ENCODE measurements at places on chromosomes 2 and 18.

DNA sequence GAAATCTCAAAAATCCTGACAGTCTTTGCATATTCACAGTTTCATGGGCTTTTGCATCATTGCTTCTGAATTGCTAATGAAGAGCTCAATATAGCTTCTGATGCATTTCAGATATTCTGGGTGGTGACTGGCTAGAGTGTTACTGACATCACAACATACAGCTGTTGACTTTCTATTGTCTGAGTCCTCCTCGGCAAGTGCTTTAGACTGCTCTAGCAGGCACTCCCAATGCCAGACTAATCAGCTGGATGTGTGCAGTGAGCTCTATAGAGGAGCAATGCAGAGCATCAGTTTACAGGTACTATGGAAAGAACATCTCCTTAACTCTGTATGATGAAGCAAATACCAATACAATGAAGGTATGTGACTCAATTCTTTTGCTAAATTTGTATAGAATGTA, 54.9 kb downstream of the R3HDM1 start:
- no peak for DNase-seq

- no peak for DNase-seq
These were observed 308.1 kb downstream of the GBX2 start for GRCh38 chr2:235860111-235860510.

- DNase-seq: no peak
These were observed 35.6 kb downstream of the USP34 start for GRCh38 chr2:61435291-61435690.

DNA sequence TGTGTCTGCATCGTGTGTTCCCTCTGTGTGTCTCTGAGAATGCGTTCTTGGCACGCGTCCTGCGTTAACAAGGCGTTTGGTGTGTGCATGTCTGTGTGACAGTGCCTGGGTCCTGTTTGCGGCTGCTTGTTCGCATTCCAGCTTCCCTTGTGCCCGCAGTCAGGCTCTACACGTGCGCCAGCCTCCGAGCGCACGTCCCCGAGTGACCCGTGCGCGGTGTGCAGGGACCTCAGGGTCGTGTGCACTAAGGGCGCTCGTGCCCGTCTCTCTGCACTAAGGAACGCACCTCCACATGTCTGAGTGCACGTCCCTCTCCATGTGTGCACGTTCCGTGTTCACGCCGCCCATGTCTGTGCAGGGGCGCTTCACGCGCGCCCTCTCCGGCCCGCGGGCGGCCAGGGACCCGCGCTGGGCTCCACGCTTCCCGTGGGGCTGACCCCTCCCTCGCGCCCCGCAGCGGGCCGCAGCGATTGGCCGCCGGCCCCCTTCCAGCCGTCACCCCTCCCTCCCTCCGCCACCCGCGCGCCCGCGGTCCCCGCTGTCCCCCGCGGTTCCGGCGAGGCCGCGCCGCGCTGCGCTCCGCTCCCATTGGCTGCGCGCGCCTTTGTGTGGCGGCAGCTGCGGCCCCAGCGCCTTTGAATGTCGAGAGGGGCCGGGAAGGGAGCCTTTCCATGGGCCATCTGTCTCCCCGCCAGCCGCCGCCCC, 229.4 kb downstream of the HAUS1 start:
- DNase-seq: peak; percentile 27

DNA sequence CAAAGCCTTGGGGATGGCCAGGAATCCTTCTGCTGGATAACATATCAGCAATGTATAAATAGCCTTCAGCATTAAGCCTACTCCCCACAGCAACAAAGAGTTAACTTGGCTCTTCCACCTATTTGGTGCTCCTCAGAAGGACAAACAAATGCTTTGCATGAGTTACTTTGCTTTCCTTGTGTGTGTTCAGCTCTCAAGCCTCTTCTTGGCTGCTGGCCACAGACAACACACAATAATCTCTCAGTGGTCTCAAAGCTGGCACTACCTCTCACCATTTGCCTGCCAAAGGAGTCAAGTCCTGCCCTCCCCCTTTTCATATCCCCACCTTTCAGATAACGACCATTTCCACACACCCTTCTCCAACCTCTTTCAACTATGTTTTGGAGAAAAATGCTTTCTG, 17.5 kb downstream of the FTCDNL1 start:
- DNase-seq: no peak

GRCh38 chr18:56197241-56197859, 441.0 kb downstream of the TXNL1 start:
- DNase-seq: no peak

GRCh38 chr2:68426848-68427579, 40.1 kb downstream of the FBXO48 start:
- DNase-seq: no peak

DNA sequence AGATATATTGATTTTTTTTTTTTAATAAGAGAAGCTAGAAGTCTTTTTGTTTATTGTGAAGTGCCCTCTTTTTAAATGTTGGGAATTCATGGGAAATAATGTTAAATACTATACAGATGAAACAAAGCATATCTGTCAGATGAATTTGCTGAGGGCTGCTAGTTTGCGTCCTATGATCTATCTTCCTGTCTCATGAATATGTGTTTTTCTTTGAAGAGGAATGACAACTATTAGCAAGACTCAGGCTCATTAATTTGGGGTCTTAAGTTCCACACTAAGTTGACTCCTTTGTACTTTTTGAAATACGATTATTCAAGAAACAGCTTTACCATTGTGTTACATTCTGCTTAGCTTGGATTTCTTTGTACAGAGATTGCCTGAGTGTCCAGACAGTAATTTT, 57.9 kb downstream of the AGFG1 start:
- no peak for DNase-seq

DNA sequence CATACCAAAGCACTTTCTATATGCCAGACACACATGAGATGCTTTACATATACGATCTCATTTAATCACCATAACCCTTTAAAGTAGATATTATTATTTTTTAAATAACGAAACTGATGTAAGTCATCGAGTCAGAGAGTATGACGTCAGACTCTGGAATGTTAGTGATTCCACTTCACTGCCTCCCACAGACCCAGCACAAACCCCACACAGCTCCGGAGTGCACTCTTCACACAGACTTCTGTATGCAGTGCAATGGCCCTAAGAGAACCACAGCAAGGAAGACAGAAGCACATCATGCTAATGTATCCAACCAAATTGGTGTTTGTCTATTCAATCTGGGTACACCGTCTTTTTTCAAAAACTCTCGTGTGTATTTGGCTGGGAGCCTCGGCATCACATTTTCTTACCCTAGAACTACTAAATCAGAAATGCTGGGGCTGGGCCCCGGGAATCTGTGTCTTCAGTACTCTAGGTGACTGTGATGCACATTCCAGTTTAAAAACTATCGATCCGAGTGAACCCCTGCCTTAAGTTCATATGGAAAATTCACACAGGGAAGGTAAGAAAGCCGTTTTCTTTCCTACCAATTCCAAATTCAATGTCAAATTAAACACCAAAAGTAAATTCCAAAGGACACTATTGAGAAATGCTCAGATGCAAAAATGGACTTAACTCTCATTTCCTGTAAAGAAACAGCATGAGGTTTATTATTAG, 117.7 kb upstream of the ACVR1C start:
- no peak for DNase-seq

- DNase-seq: no peak
These were observed 117.6 kb upstream of the SPATS2L start for GRCh38 chr2:200188876-200189275.

DNA sequence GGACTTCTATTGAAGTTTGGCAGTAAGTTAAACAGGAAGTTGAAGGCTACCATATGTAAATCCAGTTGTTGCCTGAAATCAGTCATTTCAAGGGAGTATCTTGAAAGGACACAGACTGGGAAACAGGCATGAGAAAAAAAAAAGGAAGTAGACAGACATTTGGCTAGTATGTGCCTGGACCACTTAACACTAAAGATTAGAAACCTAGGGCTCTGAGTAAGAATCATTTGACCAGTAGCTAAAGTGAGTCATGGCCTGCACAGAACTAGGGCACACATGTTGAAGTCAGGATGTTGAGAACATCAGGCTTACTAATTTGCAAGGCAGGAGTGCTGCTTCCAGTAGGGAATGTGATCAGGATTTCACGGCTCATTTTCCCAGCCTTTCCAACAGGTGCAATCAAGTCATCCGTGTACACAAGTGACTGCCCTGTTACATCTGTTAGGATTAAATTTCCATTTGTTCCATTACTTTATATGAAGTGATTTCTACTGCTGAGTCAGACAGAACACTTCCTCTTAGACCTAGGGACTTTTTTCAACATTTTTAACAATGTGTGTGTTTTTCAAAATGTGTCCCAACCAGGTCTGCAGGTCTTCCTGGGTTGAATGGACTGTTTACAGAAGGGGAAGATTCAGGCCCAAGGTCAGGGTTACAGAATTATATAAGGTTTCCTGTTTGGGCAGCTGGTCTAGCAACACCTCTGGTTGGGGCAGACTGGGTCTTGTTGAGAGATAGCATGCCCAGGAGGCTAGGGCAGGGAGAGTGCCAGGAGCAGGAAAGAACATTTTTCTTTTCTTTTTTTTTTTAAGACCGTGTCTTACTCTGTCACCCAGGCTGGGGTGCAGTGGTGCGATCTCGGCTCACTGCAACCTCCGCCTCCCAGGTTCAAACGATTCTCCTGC, 145.6 kb downstream of the TGIF1 start:
- peak; percentile 49 for DNase-seq

DNA sequence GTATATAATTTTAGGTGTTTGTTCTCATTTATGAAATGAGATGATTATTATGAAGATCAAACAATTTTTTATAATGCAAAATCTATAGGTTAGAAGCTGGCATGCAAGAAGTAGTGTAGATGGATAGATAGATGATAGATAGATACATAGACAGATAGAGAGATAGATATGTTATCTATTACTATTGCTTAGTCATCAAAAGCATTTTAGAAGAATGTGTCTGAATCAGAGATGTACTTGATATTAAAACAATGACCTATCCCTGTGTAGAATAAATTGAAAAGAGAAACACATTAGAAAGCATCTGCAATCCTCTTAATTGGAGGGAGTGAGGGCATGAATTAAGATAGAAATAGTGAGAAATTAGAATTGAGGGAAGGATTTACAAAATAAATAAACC, 436.2 kb upstream of the NXPH2 start:
- no peak for DNase-seq

GRCh38 chr2:128841803-128842202, 523.1 kb upstream of the HS6ST1 start:
- DNase-seq: no peak
